ENCODE measurements at places on chromosomes 6 and 20. TPM values are rescaled to one million over a fixed set of nuclear protein-coding genes. Genes with fewer than 3 reads are reported as not detected.

Gene MEP1A
- total RNA-seq = not detected

Gene TMEM170B
- 1.2 TPM for total RNA-seq

Gene ENPP4
- 24.6 TPM for total RNA-seq

Gene GNRH2
- total RNA-seq = not detected
